ENCODE measurements at places on chromosomes 3 and 15.

DNA sequence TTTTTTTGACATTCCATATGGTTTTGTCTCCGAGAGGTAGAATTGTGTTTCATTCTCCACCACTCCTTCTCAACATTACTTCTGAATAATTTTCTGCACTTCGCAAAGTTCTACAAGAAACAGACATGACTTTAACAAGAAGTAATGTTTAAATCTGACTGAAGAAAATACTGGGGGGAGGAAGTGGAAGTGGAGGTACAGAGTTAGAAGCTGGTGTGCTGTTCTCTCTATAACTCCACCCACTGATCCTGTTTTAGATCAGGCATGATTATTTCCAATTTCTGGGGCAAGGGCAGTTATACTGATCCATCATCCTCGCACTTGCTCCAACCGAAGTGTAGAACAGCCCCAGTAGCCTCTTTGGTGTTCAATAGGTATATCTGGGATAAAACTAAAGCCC, 9.2 kb upstream of the MCCC1 start:
- no peak for DNase-seq

- DNase-seq: no peak
Measured at GRCh38 chr15:77831986-77832385, 199.3 kb upstream of the LINGO1 start.

DNA sequence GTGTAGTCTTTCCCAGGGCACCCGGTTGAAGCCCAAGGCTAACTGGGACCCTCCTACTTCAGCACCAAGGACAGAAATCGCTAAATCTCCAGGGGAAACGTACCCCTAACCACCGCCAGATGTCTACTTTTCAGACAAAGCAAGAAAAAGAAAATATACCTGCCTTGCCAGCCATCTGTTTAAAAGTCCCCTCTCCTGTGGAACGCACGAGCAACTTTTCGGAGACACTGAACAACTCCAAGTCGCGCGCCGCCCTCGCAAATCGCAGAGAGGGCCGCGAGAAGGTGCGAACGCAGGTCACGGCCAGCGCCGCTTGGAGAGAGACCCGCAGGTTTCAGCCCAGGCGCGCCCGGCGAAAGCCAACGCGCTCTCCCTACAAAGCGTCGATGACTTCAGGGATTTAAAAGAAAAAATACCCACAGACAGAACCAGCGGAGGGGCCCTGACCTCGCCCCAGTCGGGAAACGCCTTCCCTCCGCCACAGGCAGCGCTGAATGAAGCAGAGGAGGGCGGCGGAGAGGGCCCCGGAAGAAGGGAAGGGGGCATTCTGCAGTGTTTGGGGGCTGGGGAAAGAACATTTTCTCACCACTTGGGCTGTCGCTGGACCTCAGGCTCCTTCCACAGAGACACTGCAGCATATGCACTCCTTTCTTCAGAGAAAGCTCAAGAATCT, 213.1 kb downstream of the FGF12 start:
- DNase-seq: no peak

- DNase-seq: no peak
Measured at GRCh38 chr3:29285471-29286071, 4.7 kb downstream of the RBMS3 start.

DNA sequence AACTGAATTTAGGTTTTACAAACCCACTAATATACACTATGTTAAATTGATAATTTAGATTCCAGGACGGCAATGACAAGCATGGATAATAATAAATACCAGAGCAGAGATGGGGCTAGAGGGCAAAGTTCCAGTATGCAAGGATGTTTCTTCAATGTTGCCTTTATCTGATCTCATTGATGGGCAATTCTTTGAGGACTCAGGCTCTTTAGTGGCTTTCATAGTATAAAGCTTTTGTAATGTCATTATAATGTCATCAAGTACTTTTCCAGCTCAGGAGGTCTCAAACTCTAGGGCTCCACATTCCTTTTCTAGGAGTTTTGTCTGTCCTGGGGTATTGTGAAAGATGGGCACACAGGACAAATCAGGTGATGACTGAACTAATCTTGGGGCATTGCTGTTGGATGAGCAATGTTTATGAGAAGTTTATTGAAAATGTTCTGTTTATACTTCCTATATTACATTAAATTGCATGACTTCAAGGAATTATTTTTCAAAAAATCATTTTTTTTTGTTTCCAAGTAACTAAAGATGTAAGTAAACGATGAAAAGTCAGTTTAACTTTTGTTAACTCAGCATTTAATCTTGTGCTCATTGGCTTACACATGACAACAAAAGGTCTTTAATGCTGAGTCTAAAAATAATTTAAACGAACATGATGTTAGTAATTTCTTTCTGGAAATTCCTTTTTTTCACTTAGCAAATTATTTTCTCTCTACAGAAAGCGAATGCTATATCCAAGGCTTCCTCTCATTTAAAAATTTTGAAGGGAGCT, 116.4 kb downstream of the OXSM start:
- DNase-seq: no peak

- no peak for DNase-seq
Measured at GRCh38 chr3:43372809-43373559, 86.6 kb downstream of the SNRK start.

DNA sequence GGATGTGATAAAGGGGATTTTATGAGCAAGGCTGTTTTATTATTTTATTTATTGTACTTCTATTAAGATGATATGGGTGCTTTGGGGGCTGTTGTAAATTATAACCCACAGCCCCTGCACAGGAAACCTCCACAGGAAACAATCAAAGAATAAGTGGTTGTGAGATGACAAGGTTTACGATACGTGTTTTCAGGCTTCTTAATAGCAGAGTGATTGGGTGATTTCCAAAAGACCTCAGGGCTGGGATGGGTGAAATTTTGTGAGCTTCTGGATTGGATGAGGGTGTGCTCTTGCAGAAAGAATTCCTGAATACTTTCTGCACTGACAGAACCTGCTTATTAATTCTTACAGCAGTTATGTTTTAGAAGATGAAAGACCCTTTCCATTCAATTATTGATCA, 21.4 kb downstream of the CHL1 start:
- DNase-seq: no peak

DNA sequence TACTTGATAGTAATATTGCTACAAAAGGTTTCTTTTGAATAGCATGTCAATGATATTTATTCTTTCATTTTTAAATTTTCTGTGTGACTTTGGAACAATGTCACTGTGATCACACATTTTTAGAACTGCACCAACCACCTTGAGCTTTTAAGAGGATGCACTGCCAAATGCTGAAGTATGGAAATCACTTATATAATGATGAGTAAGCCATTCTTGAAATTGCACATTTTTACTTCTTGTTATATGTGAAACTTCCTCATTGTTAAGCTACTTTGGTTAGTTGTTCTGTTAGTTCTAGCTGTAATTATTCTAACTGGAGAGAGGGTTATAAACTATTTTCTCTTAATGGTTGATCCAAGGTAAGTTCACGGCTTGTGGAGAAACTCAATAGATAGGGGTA, 547.5 kb downstream of the ZIC1 start:
- no peak for DNase-seq

- DNase-seq: no peak
Measured at GRCh38 chr3:186974824-186975313, 44.5 kb downstream of the ST6GAL1 start.

DNA sequence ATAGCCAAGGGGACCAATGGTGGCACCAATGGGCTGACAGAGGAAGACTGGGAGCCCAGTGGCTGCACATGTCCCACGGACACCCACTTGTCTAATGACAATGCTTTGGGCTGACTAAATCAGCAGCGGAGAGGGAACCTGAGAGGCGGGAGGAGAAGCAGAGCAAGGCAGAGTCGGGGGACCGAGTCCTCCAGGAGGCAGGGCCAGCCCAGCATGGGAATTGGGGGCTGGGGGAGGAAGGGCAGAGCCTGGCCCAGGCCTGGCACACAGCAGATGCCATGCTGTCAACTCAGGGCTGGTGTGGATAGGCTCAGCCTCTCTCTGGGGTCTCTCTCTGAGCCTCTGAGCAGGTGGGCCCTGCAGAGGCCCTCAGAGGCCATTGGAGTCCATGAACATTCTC, 78.4 kb upstream of the KLF13 start:
- no peak for DNase-seq

- DNase-seq: no peak
Measured at GRCh38 chr3:139627759-139628158, 50.0 kb downstream of the NMNAT3 start.

GRCh38 chr3:123781138-123781537, 103.0 kb downstream of the MYLK start:
- no peak for DNase-seq

GRCh38 chr3:171383206-171384018, 76.8 kb downstream of the TNIK start:
- no peak for DNase-seq

DNA sequence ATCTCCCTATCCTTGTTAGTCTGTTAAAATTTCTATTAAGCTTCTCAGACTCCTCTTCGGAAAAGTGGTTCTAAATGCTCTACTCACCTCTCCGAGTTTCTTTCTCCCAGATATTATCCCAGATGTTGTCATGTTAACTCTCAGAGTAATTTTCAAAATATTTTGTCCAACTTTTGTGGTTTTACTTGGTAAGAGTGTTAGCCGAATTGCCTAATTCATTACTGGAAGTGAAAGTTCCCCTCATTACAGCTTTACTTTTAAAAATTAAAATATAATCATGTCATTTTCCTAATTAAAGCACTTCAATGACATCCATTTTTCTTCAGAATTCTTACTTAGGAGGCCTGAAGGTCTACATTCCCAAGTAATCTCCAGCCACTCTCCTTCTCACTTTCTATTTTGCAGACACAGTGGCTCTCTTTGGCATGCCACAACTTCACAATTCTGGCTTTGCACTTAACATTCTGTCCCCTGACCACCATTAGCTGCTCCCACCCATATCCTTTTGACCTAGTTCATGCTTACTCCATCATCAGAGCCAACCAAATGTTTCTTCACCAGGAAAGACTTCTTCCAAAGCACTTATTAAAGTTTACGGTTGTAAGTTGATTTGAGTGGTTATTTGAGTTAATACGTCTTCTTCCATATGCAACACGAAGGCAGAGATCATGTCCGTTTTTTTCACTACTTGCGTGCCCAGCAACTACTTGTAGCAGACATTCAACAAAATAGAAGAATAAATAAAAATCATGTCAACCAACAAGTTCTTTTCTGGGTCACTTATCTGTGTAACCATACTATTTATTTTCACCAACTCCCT, 10.2 kb upstream of the TIPARP start:
- no peak for DNase-seq

- peak; percentile 10 for DNase-seq
Measured at GRCh38 chr3:122014741-122015140, 7.3 kb downstream of the ILDR1 start.

- no peak for DNase-seq
Measured at GRCh38 chr3:114671741-114672510, 378.1 kb downstream of the TIGIT start.

- DNase-seq: no peak
Measured at GRCh38 chr3:99868311-99868646, 50.6 kb downstream of the CMSS1 start.

GRCh38 chr3:11591391-11592282, 52.1 kb downstream of the VGLL4 start:
- no peak for DNase-seq

GRCh38 chr3:97821287-97821773, 481 bp upstream of the CRYBG3 start:
- peak; percentile 22 for DNase-seq

DNA sequence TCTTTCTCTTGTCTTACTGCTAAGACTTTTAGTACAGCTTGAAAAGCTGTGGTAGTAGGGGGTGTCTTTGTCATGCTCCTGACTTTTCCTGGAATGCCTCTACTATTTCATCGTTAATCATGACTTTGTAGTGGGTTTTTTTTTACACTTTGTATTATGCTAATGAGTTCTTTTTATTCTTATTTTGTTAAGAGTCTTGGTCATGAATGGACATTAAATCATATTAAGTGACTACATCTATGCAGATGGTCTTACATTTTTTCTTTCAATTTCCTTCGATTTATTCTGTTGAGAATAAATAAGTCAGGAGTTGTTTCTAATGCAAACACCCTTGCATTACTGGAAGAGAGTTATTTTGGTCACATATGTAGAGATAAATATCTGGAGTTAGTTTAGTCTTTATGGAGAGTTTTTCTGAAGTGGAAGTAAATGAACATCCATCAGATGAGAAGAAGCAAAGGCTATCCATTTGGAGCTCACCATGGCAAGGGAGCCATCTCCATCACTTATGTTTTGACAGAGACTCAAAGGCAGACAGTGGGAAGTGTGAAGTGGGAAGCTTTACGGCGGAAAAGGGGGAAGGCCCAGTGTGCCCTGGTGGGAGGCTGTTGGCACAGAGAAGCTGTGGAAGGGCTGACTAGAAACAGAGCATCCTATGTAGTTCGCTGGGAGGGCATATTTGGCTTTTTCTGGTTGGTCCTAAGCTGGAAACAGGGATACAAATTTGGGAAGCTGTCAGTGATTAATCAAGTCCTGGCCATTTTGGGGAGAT, 73.1 kb upstream of the PRR23E start:
- no peak for DNase-seq

GRCh38 chr15:29207027-29207757, 62.4 kb downstream of the NSMCE3 start:
- no peak for DNase-seq

GRCh38 chr3:40299721-40300335, 9.7 kb upstream of the EIF1B start:
- peak; percentile 65 for DNase-seq

- no peak for DNase-seq
Measured at GRCh38 chr3:150602426-150603152, 532 bp upstream of the SELENOT start.

- DNase-seq: no peak
Measured at GRCh38 chr15:58864602-58865424, 68.7 kb downstream of the SLTM start.
